ENCODE measurements at places on chromosomes 16 and 17. TPM values are rescaled to one million over a fixed set of nuclear protein-coding genes. Genes with fewer than 3 reads are reported as not detected.

DNA sequence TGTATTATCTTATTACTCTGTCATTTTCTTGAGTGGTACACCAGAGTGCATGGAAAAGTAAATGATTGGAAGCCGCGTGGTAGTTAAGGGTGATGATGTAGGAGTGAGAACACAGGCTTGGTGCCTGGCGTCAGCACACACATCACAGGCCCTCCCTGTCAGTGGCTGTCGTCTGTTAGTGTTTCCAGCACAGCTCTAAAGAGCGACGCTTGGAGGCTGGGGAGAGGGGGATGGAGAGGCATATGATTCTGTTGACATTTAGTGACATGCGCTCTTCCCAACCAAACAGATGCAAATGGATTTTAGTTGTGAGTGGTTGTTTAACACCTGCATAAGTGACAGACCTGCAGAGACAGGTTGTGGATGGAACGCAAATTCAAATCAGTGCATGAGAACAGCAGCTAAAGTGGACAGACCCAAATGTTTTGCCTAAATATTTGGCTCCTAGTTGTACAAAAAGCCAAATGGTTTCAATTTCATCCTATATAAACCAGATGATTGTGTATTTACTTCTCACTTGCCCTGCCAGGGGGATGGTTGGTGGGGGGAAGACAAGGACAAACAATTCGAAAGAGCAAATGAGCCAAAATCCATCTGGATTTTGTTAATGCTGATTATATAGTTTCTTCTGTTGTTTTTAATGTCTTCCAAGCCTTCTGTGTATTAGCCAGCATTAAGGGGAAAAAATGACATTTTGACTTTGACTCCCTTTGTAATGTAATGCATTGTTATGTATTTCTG lies 222.3 kb downstream of the WWOX start:
- DNase-seq = no peak

- no peak for DNase-seq
Observed at GRCh38 chr17:43588664-43589435, 42.7 kb upstream of the ETV4 start.

- DNase-seq = no peak
Observed at GRCh38 chr17:5378566-5379207, 40.8 kb downstream of the NUP88 start.

- DNase-seq = peak; percentile 81
Observed at GRCh38 chr16:67246081-67246755, 1.1 kb downstream of the FHOD1 start.

The NPIPB6 gene
- not detected for total RNA-seq

GRCh38 chr16:19882646-19883045 lies 2.0 kb downstream of the GPRC5B start:
- no peak for DNase-seq

- DNase-seq = no peak
Observed at GRCh38 chr16:53153130-53153529, 98.3 kb downstream of the CHD9 start.

The GP2 gene
- not detected for total RNA-seq

All from HFFc6 (cell line).